ENCODE measurements at places on chromosomes 3 and 15.

DNA sequence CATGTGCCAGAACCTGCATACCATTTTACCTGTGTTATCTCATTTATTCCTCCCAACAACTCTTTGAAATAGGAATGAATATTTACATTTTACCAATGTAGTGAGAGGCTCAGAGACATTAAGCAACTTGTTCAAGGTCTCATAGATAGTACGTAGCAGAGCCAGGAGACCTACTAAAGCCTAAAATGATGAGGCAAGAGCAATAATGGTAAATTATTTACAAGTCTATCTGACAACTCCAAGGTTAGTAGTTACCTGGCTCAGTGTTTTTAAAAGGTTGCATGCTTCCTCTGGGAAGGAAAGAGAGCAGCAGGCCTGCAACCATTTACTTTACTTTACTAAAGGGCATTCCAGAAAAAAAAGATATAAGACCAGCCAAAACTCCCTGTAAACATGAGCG lies 103.0 kb downstream of the CFAP20DC start:
- no peak for DNase-seq

DNA sequence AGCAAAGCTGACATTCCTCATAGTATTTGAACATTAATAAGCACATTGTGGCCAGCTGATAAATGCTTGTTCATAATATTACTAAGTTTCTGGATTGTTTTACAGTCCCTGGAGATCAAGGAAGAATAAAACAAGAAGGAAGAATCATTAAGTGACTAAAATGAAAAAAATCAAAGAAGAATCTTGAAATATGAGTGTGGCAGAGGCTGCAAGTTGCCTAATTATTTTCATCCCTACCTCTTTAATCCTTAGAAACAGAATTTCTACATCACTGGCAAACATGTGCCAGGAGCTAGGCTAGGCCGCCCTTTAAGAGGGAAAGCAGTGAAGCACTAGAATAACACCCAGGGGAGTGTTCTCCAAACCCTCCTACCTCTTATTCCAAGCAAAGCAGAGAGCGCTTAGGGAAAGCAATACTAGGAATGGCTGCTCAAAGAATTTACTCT lies 98.9 kb downstream of the MAGI1 start:
- peak; percentile 64 for DNase-seq

- DNase-seq = peak; percentile 24
Observed at GRCh38 chr3:104411757-104412156, 955.0 kb upstream of the ALCAM start.

GRCh38 chr3:11600501-11601282 lies 43.0 kb downstream of the VGLL4 start:
- DNase-seq = peak; percentile 88

DNA sequence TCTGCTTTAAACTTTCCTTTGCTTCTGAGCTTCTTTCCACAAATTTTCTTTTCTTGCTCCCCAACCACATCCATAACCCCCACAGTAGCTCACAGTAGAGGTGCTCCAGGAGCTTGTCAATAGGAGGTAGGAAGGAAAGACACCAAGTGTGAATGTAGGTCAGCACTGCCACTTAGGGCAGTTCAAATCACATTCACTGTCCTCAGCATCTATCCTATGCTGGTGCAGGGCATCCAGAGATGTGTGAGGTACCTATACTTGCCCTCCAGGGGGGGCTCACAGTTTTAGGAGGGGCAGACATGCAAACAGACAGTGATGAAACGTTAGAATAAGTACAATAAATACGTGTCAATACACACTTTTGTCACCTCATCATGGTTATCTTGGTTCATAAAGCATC lies 1.5 kb upstream of the SPSB4 start:
- no peak for DNase-seq

- DNase-seq = no peak
Observed at GRCh38 chr3:57160765-57161538, 4.2 kb downstream of the IL17RD start.

- DNase-seq = no peak
Observed at GRCh38 chr3:146594843-146595482, 10.2 kb downstream of the PLSCR5 start.

- DNase-seq = no peak
Observed at GRCh38 chr3:114406286-114406685, 112.5 kb downstream of the TIGIT start.

DNA sequence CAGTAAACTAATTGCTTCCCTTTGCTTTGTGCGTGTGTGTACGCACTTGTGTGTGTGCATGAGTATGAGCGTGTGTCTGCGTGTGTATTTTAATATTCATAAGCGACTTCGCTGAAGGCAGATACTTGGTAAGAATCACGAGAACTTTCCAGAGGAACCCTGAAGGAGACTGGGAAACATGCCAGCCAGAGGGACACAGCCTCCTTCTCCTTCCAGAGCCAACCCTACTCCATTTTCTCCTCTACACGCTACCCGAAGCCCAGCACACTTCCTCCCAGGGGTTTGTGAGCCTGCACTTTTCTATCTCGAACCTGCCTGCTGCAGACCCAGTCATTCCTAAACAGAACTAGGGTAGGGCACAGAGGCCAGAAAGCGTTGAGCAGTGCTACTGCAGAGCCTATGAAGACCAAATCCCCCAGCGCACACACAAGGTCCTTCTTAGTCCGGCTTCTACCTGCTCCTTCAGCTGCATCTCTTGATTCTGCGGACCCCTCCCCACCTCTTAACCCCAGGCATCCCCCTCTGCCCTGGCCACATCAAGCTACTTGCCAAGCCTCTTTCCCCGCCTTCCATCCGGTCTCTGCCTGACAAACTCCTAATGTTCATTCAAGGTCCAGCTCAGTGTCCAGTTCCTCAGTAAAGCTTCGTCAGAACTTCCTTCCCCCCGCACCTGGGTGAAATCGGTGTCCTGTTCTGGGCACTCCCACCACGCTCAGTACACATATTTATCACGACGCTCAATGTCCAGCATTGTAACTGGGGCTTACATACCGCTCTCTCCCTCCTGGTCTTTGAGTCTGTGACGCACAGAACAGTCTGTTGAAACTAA lies 191.8 kb downstream of the FAM43A start:
- no peak for DNase-seq

- DNase-seq = no peak
Observed at GRCh38 chr3:101943029-101943428, 93.7 kb downstream of the NFKBIZ start.

DNA sequence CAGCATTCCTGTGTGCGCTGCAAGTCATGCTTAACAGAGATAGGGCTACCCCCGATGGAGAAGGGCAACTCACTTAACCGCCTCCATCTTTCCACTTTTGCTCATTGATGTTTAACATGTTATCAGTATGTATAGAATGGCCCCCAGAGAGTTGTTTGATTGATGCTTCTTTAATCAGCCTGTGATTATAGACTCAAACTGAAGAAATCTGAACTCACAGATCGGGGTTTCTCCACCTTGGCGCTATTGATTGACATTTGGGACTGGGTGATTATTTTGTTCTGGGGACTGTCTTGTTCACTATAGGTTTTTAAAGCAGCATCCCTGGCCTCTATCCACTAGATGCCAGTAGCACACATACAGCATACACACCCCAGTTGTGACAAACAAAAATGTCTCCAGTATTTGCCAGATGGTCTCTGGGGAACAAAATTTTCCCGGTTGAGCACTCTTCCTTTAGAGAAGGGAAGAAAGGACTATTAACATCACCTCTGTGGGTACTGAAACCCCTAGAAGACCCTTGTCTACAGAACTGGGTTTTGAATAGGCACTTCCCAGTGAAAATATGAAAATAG lies 54.4 kb downstream of the LARS2 start:
- DNase-seq = no peak

- DNase-seq = no peak
Observed at GRCh38 chr3:81521855-81522254, 239.6 kb downstream of the GBE1 start.

DNA sequence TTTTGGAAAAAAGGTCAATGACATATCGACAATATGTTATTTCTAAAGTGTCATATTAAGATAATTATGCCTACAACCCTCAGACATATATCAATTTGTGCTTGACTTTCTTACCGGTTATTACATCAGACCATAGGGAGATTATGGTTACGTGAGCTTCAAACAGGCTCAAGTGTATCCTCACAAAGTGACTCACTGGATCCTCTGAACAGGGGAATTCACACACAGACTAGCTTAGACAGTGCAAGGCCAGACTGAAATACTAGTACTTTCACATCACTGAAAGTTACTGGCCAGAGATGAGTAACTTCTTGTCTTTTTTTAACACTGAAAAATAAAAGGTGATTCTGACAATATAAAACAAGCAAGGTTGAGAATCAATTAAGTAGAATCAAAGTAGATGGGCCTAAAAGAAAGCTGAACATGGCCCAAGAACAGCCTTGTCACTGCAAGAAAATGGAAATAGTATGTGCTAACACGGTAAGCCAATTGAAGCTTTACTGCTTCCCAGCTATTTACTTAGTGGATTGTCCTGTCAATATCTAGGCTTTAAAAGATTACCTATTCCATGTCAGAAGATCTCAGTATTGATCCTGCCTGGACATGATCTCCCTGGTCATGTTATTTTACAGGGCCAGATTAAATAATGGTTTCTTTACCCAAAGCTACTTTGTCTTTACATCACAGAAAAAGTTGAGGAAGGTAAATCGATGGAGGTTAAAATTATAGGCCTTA lies 848.6 kb downstream of the ROBO1 start:
- DNase-seq = peak; percentile 52

DNA sequence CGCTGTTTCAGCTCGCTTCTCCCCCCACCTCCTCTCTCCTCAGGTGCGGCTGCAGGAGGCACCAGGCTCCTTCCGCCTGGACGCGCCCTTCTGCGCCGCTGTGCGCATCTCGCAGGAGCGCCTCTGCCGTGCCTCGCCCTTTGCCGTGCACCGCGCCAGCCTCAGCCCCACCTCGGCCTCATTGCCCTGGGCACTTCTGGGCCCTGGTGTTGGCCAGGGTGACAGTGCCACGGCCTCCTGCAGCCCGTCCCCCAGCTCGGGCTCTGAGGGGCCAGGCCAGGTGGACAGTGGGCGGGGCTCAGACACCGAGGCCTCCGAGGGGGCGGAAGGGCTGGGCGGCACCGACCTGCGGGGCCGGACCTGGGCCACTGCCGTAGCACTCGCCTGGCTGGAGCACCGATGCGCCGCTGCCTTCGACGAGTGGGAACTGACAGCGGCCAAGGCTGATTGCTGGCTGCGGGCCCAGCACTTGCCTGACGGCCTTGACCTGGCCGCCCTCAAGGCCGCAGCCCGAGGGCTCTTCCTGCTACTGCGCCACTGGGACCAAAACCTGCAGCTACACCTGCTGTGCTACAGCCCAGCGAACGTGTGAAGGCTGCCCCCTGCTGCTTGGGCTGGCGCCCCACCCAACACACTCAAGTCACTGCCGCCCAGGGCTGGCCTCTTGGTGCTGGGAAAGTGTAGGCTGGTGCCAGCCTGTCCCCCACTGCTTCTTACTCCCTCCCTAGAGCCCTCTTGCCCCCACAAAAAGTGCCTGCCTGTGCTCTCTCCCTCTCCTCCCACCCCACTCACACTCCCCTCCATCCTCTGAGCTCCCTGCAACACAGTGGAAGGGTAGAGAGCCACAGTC lies 7.1 kb downstream of the ALG3 start:
- no peak for DNase-seq

DNA sequence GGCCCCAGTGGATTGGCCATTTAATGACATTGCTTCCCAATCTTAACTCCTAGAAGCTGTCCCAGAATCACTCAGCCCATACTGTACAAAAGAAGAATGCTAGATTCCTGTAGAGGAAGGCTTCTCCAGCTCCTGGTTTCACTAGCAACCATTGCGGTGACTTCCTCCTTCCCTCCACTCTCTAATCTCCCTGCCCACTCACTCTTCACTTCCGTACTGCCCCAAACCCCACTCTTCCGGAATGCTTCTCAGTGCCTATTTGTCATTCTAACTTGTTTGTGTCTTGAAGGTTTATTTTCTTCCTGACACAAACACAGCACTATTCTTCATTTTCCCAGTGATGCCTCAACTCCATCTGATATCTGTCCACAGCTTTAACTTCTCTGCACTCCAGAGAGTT lies 97.1 kb upstream of the SPATA16 start:
- no peak for DNase-seq

GRCh38 chr3:59606638-59607266 lies 556.9 kb upstream of the CFAP20DC start:
- no peak for DNase-seq

GRCh38 chr3:12395349-12396012 lies 88.8 kb upstream of the TSEN2 start:
- no peak for DNase-seq

- DNase-seq = peak; percentile 22
Observed at GRCh38 chr3:105613120-105613519, 246.4 kb downstream of the ALCAM start.

DNA sequence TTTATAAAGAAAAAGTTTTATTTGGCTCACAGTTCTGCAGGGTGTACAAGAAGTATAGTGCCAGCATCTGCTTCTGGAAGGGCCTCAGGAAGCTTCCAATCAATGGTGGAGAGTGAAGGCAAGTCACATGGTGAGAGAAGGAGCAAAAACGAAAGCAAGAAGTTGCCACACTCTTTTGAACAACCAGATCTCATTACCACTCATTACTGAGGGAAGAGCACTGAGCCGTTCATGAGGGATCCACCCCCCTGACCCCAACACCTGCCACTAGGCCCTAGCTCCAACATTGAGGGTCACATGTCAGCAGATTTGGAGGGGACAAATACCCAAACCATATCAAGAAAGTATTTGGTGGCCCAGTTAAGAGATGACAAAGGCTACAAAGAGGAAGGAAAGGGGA lies 239.3 kb upstream of the UBE2E1 start:
- no peak for DNase-seq

DNA sequence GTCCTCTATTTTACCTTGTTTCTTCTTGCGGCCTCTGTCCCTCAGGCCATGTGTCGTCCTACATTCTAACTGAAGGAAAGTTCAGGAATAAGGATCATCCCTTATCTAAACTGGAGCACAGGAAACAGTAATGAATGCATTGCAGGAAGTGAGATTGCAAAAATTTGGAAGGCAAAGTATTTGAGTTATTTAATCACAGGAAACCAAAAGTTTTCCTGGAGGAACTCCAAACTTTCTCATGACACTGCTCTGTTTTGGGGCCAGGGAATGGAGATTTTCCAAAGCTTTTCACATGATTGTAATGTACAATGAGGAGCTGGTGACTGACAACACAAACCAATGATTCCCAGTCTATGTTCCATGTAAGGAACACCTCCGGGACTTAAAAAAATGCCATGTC lies 57.8 kb upstream of the PLSCR4 start:
- DNase-seq = peak; percentile 46

GRCh38 chr3:196179380-196180308 lies 31.6 kb downstream of the ZDHHC19 start:
- peak; percentile 66 for DNase-seq

GRCh38 chr3:119774444-119774843 lies 7.5 kb upstream of the NR1I2 start:
- no peak for DNase-seq

GRCh38 chr3:173553635-173554280 lies 156.2 kb downstream of the NLGN1 start:
- DNase-seq = peak; percentile 46

DNA sequence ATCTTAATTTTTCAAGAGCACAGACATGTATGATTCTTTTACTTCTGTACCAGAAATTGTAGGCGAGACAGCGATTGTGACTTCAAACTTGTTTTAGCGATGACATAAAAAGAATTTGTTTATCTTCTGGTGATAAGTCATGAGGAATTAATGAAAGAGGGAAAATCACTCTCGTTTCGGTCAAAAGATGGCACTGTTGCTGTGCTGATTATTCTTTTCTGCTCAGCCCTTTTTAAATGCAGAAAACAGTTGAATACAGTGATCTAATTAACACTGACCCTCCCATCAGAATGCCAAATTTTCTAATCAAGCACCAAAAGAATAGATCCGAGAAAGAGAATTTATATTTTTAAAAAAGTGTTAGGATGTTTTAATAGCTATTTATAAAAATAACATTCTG lies 52.6 kb downstream of the NSUN3 start:
- peak; percentile 34 for DNase-seq

GRCh38 chr3:177126015-177126773 lies 71.1 kb downstream of the TBL1XR1 start:
- peak; percentile 49 for DNase-seq

- peak; percentile 16 for DNase-seq
Observed at GRCh38 chr3:23302271-23302670, 99.1 kb downstream of the UBE2E2 start.
